ENCODE measurements at places on chromosomes 16 and 17.

DNA sequence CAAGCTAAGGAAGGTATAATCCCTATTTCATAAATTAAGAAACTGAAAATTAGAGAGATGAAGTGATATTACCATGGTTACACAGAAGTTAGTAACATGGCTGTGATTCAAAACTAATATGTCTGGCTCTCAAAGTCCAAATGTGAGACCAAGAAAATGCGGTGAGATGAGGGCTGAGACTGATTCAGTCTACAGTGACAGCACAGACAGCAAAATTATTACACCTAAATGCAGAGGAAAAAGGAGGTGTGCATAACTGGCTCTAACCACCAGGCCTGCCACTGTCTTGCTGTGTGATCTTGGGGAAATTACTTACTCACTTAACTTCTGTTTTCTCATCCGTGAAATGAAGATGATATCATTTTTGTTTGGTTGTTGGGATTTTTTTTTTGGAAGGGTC lies 270.0 kb upstream of the SOX9 start:
- DNase-seq, result no peak

DNA sequence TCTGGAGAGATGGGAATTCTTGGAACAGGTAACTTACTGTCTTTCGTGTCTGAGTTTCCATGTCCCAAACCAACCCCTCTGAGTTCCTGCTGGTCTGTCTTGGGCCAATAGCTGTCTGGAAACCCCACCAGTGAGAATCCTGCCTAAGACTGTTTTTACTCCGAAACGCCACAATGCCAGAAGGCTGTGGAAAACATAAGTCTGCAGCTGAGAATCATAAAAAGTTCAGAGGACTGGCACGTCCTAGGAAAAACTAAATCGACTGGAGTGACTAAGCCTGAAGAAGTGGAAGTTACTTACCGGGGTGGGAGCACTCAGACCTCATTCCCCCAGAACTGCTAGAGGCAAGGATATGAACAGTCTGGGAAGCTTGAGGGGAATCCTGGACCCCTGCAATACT lies 13.3 kb downstream of the LRRC75A start:
- no peak for DNase-seq

DNA sequence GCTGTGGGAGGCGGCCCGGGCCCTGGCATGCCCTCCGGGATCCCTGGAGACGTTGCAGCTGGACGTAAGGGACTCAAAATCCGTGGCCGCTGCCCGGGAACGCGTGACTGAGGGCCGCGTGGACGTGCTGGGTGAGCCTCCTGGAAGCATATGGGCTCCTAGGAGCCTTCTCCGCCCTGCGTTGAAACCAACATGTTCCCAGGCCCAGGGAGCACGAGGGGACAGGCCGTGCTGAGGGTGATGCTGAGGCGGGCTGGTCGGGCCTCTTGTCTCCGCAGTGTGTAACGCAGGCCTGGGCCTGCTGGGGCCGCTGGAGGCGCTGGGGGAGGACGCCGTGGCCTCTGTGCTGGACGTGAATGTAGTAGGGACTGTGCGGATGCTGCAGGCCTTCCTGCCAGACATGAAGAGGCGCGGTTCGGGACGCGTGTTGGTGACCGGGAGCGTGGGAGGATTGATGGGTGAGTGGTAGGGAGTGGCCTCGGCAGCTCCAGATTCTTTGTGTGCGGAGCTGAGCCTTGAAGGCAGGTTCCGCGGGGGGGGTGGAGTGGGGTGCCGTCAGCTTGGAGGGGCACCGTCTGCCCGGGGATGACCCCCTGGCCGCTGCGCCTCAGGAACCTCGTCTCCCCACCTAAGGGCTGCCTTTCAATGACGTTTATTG lies 567 bp downstream of the HSD17B1 start:
- no peak for DNase-seq

- no peak for DNase-seq
These were observed 133.0 kb upstream of the GSE1 start for GRCh38 chr16:85479972-85480726.

DNA sequence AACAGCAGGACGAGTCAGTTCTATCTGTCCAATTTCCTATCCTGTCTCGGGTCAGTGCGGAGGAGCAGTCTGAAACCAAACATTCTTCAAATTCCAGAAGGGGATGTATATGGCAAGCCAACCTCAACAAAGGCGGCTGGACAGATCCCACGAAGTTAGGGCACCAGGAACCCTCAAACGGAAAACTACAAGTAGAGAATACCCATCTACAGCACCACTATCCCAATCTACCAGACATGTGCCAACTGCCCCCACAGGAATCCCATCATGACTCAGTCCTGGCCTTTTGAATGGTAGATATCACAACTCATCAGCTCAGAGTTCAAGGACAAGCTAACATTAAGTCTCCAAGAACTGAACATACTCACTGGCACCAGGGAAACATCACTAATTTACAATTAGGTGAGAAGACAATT lies 2.3 kb downstream of the NAT9 start:
- no peak for DNase-seq

- peak; percentile 49 for DNase-seq
These were observed 108.4 kb downstream of the OR1D5 start for GRCh38 chr17:2954898-2955445.

- DNase-seq, result no peak
These were observed 10.2 kb downstream of the MFSD6L start for GRCh38 chr17:8788998-8789397.

DNA sequence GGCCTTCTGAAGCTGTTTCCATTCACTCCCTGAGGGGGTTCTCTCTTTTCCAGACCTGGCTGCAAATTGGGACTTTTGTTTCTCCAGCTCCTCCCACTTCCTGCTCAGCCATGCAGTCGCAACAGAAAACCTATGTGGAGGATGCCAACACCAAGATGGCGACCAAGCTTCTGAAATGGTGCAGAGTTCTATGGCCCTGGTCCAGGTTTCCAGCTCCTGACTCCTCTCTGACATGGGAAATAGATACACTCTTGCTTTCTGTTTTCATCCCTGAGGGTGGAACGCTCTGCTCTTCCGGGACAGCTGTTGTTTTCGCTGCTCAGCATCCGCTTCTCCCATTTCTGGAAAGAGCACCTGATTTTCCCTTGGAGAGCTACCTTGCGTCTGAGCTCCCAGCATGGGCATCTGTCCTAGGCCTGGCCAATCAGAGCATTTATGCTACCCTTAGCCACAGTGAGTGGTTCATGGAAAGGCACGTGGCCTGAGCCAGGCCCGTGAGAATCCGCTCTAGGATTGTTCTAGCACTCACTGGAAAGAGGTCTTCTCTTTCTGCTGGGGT lies 8.1 kb downstream of the GPRC5B start:
- no peak for DNase-seq

DNA sequence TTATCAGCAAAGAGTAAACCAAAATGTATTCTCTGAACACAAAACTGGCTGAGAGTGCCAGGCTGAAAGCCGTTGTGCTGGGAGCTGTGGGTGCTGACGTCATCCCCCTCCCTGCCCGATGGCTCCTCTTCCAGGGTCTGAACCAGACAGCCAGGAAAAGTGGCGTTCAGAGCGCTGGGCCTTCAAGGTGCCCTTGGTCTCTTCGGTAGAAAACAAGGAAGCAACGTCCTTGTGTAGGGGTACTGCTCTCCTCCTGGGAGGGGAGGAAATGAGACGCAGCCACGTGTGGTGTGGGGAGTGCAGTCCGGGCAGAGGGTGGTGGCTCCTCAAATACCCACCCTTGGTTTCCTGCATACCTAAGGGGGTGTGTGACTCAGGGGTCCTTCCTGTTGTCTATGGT lies 394.7 kb downstream of the SEC14L1 start:
- no peak for DNase-seq

- DNase-seq, result peak; percentile 28
These were observed 24.0 kb upstream of the SLFN5 start for GRCh38 chr17:35218915-35219314.

- no peak for DNase-seq
These were observed 123.5 kb upstream of the ZFHX3 start for GRCh38 chr16:73171380-73171779.

DNA sequence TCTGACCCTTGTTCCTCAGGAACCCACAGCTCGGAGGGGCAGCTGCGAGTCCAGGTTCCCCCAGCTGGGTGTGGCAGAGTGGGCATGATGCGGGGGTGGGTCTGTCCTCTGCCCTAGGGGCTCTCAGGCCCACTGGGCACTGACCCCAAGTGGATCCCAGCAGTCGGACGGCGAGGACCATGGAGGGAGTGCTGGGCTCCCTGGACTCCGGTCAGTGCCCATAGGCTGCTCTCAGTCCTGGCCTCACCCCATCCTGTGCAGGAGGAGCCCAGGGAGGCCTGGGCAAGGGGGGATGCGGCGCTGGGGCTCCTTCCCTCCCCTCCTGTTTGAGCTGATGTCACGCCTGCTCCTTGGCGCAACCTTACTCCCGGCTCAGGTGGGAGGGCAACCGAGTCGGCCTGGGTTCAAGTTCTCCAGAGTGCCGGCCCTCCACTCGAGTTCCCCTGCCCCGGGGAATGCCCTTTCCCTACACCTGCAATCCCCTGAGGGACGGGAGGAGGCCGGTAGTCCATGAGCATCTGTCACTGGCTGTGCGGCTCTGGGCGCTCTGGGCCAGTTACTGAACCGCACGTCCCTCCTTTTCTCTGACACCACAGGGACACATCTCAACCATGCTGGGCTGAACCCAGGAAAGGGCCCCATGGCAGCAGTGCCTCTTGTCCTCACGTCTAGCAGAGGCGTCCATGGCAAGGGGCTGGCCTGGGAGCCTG lies 52.6 kb upstream of the ACSF3 start:
- no peak for DNase-seq

- no peak for DNase-seq
These were observed 16.1 kb upstream of the CRK start for GRCh38 chr17:1471911-1472821.

GRCh38 chr17:79840269-79840988 lies 1.2 kb upstream of the CBX4 start:
- no peak for DNase-seq

DNA sequence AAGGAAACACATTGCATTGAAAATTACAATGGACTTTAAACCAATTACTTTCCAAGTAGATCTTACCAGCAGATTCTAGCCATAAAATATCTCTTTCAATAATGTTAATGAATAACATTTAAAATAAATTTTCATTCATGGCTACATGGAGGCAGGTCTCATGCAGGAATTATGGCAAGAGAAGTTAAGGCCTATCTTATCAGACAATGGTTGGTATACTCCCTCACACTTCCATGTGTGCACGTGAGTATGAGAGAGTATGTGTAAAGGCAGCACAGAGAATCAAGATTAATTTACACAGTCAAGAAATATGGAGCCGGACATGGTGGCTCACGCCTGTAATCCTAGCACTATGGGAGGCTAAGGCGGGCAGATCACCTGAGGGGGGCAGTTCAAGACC lies 76.5 kb downstream of the HELZ start:
- no peak for DNase-seq

DNA sequence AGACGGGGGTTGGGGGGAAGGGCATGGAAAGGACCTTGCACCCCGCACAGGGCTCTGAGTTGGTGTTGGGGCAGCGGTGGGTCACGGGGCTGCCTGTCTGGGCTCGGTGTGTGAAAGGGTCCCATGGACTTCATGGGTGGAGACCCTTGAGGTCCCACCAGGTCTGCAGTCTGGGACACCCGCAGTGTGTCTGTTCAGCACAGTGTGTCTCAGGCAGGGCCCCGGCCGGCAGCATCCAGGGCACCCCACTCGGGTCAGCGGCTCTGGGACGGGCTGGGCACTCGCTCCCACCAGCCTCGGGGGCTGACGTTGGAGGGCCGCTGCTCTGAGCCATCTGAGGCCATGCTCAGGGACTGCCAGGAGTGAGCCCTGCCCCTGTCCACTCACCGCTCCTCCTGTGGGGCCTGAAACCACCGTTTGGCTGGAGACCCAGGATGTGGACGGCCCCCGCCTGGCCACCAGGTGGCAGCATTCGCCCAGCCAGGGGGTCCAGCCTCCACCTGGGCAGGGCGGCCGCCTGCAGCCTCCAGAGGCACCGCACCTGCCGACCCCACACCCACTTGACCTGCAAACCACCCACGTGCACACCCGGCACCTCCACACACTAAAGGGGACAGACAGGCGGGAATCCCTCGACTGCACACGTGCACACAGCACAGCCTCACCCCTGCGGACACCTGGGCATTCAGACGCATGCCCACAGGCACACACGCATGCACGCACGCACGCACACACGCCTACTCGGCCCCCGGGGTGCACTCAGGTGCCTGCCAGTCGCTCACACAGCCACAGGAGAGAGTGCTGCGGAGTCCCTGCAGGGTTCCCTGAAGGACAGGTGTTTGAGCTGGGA lies 10.1 kb upstream of the ZFPM1 start:
- peak; percentile 65 for DNase-seq

DNA sequence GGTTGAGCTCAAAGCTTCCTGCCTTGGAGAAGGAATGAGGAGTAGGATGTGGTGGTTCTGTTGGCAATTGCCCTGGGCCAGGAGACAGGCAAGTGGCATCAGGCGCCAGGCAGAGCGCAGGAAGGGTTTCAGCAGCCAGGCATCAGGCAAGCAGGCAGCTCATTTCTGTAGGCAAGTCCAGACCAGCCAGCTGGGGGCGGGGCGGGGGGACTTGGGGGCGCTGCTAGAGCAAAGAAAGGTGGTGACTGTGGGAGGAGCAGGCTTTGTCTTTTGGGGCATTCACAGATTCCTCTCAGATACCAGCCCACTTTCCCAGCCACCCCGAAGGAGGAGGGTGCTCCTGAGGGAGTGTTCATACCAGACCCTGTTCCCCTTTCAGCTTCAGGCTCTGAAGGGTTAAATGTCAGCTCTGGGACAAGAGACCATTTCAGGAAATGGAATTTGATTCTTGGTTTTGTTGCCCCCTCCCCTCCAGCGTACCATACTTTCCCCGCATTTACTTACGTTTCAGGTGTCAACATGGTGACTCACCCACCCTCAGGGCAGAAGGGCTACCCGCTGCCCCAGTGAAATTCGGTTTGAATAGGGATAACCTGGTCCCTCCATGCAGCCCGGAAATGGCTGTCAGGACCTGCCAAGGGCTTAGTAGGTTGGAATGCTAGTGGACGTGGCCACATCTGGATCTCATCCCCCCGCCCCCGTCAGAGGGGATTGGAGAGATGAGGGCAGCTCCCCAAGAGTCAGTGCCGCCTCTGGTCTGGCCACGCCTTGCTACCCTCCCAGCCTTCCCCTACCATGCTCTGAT lies 13.2 kb downstream of the NGFR start:
- no peak for DNase-seq

DNA sequence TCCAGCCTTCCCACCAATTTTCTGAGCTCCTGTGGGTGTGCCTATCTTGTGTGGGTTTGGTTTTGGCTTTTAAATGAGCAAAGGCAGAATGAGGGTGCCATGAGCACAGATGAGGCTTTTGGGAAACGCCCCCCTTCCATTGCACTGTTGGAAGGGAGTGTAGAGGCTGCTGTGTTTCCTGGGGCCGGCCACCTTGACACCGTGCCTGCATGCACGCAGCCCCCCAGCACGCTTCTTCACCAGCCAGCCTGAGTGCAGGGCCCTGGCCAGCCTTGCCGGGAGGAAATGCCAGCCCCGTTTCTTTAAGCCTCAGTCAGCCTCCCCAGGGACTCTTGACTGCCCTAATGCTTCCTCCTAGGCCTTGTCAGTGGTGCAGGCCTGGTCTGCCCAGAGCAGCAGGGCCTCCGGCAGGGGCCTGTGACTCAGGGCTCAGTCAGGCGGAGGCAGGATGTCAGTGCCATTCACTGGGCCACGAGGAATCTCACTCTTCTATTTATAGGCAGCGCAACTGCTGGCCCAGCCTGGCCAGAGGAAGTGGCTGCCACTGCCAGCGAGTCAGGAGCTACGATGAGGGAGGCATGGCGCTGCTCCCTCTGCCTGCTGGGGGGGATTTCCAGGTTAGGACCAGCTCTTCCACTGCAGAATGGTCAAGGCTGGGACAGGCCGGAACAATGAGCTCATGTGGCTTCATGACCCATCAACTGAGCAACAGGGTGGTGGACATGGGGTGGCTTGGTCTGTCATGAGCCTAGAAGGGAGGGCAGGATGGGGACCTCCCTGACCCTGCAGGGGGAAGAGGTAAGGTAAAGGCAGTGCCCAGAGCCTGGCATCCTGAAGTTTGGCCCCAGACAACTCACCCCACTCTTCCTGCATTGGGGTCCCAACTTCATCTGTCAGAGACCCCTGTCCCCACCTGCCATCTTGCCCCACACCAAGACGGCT lies 205.2 kb downstream of the RAB11FIP4 start:
- DNase-seq, result no peak

Measured in CD4-positive, alpha-beta T cell treated with Interleukin-4 for 4 hours (primary cell).